Mesothelial cell of epicardium (in vitro differentiated cells): ENCODE measurements at places on chromosomes 7 and 10. TPM values are rescaled to one million over a fixed set of nuclear protein-coding genes. Genes with fewer than 3 reads are reported as not detected.

DNA sequence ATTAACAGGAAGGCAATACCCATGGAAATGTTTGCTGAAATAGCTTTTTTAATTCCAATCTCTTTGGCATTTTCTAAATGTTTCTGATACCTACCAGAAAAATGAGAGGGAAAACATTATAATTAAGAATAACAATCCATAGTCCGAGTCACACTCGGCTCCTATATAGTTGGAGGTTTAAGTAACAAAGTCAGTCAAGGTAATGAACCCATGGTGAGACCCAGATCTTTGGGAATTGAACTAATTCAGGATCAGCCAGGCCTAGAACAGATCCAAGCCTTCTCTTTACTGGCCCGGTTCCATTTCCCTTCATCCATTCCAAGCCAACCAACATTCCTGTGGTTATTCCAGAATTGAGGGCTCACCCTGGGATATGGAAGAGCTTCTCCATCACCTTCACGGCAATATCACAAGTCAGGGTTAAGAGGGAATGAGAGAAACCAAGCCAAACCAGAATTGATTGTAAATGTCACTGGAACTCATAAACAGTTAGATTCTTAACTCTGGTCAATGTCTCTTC lies 28.3 kb downstream of the ABCB4 start:
- H3K27me3 ChIP-seq, result no peaks in the 10 kb centered on the region
- DNase-seq, result no peak
- H3K4me3 ChIP-seq, result no peak overlapping the region
- no peaks in the 10 kb centered on the region for H3K36me3 ChIP-seq

DNA sequence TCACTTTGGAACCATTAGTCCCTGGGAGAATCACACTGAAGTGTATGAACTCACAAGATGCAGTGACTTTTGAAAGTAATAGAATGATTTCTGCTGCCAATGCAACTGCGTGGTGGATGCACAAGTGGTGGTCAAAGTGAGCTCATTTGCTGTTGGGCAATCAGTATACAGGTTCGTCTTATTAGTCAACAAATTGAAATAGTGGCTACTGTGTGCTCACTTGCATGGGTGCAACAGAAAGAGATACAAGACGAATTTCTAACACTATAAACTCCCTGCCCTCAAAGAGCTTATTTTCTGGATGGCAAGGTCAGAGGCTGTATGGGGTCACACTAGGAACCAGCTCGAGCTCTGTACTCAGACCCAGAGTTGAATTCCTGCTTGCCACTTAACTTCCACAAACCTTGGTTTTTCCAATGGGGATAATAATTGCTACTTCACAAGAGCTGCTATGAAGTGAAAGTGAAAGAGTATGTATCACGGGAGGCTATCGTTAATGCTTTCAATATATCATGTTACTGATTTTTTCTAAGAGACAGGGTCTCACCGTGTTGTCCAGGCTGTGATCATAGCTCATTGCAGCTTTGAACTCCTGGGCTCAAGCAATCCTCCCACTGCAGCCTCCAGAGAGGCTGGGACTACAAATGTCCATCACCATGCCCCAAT lies 8.3 kb upstream of the BCL7B start:
- DNase-seq, result no peak
- H3K4me1 ChIP-seq, result no peaks in the 10 kb centered on the region
- H3K27me3 ChIP-seq, result no peaks in the 10 kb centered on the region
- no peak overlapping the region for H3K27ac ChIP-seq

- H3K4me3 ChIP-seq, result no peak overlapping the region
- H3K4me1 ChIP-seq, result no peaks in the 10 kb centered on the region
- no peaks in the 10 kb centered on the region for H3K36me3 ChIP-seq
Measured at GRCh38 chr10:66827353-66827752, 98.5 kb upstream of the LRRTM3 start.

The HOXA6 gene
- 43.7 to 45.6 TPM (median 44.4 TPM) in 3 replicates for total RNA-seq

The NKX2-3 gene
- total RNA-seq, result not detected in 3 replicates
